Left ventricle myocardium superior (tissue), 1 donor: ENCODE measurements at places on chromosomes 7 and 10.

DNA sequence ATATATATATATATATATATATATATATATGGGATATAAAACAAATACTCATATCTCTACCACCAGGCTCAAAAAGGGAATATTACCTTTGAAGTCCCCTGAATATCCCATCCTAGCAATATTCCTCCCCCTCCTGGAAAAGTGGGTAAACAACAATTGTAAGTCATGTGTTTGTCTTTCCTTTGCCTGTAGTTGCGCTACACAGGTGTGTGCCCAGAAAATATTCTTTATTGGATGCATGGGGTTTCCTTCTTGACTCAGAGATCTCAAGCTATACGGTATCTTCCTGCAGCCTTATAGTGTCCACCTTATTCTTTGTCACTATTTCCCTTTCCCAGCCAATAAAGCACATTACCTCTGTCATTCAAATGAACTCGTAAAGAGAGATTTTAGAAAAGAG lies 54.2 kb downstream of the MET start:
- no peak for DNase-seq

DNA sequence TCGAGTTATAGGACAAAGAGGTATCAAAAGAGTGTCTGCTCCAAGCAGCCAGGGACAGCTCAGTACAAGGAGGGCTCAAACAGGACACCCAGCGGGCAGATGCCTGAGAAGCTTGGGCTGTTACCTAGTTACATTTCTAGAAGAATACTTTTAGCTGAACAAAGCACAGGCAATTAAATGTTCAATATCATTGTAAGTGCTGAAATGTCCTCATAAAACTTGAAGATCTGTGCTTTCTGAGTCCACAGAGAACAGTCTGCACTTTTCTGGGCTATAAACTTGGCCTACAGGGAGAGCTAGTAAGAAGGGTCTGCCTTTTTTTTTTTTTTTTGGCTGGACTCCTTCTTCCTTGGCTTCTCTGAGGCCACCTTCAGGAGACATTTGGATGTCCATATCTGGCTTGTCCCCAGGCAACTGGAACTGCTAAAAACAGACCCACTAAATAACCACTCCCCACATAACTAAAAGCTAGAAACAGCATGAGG lies 123.2 kb downstream of the SLC16A9 start:
- DNase-seq, result no peak

DNA sequence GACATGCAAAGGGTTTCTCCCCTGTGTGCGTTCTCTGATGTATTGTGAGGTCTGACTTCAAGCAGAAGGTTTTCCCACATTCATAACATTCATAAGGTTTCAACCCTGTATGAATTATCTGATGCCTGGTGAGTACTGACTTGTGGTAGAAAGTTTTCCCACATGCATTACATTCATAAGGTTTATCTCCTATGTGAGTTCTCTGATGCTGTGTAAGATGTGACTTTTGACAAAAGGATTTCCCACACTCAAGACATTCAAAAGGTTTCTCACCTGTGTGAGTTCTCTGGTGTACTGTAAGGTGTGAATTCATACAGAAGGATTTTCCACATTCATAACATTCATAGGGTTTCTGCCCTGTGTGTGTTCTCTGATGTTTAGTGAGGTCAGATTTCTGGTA lies 45.1 kb downstream of the ZNF33B start:
- DNase-seq, result no peak

- no peak for DNase-seq
These were observed 123.9 kb downstream of the PRKG1 start for GRCh38 chr10:51198170-51198569.

GRCh38 chr7:45101748-45102147 lies 9.7 kb downstream of the TBRG4 start:
- DNase-seq, result no peak

DNA sequence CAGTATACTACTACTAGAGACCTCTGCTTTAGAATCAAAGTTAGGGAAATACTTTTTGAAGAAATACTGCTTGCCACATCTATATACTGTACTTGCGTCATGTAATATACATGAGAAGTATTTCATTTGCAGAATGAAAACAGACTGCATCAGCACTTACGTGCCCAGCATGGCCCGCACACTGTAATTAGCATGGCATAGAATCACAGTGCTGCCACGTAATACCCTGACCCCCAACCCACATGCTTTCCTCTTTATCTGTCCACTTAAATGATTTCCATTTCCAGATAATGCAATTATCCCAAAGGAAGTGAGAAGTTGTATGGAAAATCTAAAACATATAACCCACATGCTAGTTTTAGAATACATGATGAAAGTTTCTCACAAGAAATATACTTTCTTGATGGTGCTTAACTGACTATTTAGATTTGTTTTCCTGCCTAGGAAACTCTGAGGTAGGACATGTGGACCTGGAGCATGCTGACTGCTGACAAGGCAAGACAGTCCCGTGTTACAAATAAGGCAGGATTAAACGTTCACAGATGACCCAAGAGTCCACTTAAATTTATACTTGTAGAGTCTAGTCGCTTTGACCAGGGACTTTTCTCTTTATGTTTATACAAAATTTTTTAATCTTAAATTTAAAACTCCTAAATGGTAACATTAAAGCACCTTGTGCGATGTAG lies 12.6 kb downstream of the USP6NL start:
- no peak for DNase-seq

DNA sequence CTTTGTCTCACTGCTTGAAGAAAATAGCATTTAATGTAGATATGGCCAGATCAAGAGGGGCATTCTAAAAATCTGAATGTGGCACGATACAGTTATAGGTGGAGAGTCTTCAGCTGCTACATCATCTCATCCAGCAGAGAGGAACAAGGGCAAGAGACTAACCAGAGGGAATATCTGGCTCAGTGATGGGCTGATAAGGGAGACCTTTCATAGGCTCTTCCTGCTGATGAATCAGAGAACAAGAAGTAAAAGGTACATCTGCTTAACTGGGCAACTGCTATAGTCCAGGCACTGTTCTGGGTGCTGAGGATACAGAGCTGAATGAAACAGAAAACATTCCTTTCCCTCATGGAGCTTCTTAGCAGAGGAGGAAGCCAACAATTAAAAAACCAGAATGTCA lies 37.9 kb downstream of the PIP4K2A start:
- no peak for DNase-seq

DNA sequence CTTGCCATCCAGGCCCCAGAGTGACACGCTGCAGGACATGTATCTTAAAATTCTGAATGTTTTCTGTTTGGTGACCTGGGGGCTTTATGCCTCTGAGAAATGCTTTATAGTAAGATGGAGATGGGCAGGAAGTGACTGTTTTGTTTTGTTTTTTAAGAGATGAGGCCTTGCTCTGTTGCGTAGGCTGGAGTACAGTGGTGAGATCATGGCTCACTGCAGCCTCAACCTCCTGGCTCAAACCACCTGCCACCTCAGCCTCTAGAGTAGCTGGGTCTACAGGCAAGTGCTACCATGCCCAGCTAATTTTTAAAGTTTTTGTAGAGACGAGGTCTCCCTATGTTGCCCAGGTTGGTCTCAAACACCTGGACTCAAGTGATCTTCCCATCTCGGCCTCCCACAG lies 20.6 kb downstream of the ZNF777 start:
- DNase-seq, result no peak
